ENCODE measurements at places on chromosomes 4 and X.

- no peak for DNase-seq
Measured at GRCh38 chrX:136867518-136867917, 13.0 kb downstream of the RBMX start.

GRCh38 chrX:121579016-121579760 lies 531.8 kb downstream of the GLUD2 start:
- peak; percentile 4 for DNase-seq

- DNase-seq, result no peak
Measured at GRCh38 chr4:51923343-51923742, 80.4 kb downstream of the DCUN1D4 start.

GRCh38 chr4:121950680-121951520 lies 960 bp downstream of the TRPC3 start:
- peak; percentile 41 for DNase-seq

DNA sequence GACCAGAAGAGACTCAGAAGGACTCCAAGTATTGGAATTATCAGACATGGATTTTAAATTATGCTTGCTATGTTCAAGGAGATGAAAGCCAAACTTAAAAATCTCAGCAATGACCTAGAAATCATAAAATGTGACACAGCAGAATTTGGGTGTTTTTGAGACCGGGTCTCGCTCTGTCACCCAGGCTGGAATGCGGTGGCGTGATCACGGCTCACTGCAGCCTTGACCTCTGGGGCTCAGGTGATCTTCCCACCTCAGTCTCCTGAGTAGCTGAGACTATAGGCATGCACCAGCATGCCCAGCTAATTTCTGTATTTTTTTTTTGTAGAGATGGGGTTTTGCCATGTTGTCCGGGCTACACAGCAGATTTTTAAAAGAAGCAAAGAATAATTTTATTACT lies 12.7 kb downstream of the TAB3 start:
- DNase-seq, result no peak

- no peak for DNase-seq
Measured at GRCh38 chr4:2082118-2082517, 23.0 kb downstream of the NAT8L start.

- no peak for DNase-seq
Measured at GRCh38 chr4:177016541-177017141, 223.9 kb upstream of the VEGFC start.

DNA sequence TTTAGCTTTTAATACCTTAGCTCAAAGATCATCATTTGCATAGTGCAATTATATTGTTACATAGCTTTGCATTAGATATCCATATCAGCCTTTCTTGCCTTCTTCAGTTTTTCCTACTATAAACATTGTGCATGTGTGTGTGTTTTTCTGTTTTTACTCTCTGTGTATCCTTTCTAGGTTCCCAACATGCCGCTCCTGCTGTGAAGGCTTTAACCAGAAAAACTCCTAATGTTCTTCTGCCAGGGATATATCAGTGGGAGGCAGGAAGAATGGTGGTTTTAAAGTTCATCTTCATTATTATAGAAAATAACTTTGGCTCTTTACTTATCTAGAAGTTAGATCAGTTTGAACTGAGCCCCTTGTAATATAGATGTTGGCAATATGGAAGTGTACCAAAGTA lies 61.2 kb downstream of the CPE start:
- DNase-seq, result no peak

GRCh38 chr4:35933901-35934300 lies 310.4 kb downstream of the ARAP2 start:
- DNase-seq, result no peak

DNA sequence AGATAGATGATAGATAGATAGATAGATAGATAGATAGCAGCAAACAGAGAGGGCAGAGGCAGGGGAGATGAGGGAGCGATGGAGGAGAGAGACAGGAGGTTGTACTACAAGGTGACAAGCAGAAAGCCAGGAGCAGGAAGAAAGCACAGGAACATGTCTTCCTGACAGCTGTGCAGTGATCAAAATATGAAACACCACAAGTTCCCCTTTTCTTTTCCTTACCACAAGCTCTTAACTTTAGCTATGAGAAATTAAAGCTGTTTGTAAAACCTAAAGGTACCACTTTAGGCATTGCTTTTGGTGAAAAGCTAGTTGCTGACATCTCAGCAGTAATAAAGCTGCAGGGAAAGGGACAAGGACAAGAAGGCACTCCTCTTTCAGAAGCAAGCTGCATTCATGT lies 9.1 kb upstream of the MAGED4B start:
- DNase-seq, result peak; percentile 77

- DNase-seq, result no peak
Measured at GRCh38 chrX:79153348-79153747, 8.9 kb downstream of the GPR174 start.

DNA sequence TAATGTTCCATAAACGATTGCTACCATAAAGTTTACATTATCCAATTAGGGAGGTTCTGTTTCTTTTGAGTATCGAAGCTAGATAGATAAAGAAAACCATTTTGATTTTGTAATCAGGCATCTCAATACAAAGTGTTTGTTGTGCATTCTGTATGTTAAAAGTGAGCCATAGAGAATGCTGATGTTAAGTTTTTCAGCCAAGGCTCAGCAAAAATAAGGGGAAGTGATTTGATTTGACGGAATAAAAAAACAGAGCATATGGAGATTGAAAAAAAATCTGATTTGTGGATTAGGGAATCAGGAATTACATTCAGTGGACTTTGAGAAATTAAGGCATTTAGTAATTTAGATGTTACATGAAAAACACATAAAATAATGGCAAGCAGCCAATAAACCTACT lies 314.8 kb downstream of the PPP3CA start:
- no peak for DNase-seq

DNA sequence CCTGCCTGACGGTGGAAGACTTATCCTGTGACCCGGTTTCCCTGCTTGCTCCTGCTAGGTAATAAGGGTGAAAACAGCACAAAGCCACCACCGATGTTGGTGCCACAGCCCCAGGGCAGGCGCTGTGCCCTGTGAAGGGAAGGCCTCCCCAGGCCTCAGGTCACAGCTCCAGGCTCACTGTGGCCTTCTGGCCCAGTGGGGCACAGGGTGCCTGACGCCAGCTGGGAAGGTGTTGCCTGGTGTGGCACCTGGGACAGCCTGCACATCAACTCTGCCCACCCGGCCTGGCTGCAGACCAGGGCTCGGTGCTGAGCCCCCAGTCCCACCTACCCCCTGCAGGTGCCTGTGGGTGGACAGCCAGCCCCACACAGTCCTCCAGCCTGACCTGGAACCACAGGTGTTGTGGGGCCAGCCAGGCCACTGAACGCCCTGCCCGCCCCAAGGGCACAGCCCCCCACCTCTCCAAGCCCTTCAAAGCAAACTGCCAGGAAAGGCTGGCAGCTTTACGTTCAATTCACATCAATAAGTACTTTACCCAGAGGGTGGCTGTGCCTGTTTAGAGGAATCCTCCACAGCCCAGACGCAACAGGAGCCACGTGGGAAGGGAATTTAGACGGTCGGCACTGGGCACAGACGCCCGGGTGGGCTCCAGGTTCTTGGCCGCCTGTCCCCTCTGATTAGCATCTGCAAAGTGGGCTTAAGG lies 54.3 kb downstream of the ZFYVE28 start:
- no peak for DNase-seq

DNA sequence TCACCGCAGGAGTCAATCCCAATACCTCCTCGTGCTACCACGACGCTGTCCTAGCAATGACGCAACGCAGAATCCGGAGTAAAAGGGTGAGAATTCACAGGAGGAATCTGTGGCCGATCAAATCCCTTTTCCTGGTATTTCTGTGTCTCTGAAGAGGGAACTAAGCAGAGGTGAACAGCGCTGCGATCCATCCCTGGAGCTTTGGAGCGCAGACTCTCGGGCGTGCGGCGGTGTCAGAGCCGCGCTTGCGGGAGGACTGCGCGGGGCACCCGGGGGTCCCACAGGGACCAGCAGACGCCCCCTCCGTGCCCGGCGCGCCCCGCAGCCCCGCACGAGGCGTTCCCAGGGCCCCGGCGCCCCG lies 17.2 kb upstream of the ZNF718 start:
- DNase-seq, result no peak

- no peak for DNase-seq
Measured at GRCh38 chr4:88291003-88291402, 6.6 kb upstream of the PPM1K start.

- DNase-seq, result no peak
Measured at GRCh38 chr4:104532677-104533076, 38.0 kb upstream of the CXXC4 start.

DNA sequence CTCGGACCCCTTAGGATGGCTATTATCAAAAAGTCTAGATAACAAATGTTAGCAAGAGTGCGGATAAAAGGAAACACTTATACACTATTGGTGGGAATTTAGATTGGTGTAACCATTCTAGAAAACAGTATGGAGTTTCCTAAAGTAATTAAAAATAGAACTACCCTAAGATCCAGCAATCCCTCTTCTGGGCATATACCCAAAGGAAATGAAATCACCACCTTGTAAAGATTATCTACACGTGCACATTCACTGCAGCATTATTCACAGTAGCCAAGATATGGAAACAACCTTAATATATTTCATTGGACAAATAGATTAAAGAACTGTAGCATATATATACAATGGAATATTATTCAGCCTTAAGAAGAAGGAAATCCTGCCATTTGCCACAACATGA lies 462.4 kb downstream of the IQCM start:
- no peak for DNase-seq

GRCh38 chr4:38743866-38744265 lies 38.9 kb downstream of the TLR10 start:
- peak; percentile 59 for DNase-seq

DNA sequence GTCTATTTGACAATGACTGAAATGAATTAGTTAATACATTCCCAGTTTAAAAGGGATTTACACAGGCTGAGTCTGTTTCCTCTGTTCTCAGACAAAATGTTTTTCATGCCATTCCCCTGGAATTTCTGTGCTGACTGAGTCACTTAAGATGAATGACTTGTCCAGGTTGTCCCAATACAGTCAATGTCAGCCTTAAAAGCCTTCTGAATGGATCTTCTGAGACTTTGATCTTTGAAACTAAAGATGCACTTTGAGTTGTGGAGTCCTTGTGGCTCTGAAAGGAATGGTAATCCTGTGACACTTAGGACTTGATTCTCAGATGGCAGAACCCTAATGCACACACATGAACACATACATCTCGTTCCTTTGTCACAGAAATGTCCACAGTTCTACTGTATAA lies 622.2 kb upstream of the GRID2 start:
- DNase-seq, result no peak

DNA sequence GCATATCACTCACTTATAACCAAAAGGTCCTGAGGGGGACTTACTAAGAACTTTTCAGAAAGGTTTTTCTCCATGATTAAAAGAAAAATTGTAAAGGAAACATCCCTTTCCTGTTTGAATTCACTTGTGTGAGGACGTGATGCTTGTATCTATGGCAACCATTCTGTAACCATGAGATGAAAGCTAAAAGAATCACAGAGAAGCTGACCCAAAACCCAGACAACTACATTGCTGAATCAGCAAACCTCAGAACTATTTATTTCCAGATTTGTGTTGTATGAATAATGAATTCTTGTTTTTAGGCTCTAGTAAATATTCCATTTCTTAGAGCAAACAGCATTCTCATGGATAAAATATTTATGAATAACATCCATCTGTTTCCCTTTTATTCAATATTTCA lies 91.2 kb downstream of the RCHY1 start:
- DNase-seq, result peak; percentile 9

DNA sequence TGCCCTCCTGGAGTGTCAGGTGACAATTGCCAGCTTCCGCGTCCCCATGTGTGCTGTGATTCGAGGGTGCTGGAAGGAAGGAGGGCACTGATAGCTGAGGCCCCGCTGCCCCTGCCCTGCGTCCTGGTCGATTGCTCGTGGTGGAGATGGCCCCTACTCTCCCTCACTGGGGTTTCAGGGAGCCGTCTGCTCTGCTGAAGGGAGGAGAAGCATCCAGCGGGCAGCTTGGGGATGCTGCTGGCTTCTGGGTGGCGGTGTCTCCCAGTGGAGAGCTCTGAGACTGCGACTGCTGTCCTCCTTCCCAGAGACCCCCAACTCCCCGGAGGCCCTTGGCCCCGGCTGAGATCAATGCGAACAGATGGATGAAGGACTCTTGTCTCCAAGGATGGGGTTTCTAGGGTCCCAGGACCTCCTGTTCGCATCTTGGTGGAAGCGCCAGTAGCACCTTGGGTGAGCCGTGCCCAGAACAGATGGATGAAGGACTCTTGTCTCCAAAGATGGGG lies 98.6 kb downstream of the PSAPL1 start:
- DNase-seq, result no peak

DNA sequence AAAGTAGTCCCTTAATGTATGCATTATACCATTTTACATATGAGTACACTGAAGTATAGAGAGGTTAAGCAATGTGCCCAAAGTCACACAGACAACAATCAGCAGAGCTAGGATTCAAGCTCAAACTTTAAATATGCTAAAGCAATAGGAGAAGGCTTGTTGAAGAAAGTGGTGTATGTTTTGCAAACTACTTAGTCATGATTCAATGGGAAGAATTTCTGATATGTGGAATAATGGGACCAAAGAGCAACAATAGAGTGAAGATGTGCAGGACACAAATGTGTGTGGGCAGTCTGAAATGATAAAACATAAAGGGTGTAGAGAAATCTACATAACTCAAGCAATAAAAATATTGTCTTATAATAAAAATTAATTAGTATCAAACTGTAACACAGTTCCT lies 109.0 kb upstream of the ARSJ start:
- DNase-seq, result no peak

DNA sequence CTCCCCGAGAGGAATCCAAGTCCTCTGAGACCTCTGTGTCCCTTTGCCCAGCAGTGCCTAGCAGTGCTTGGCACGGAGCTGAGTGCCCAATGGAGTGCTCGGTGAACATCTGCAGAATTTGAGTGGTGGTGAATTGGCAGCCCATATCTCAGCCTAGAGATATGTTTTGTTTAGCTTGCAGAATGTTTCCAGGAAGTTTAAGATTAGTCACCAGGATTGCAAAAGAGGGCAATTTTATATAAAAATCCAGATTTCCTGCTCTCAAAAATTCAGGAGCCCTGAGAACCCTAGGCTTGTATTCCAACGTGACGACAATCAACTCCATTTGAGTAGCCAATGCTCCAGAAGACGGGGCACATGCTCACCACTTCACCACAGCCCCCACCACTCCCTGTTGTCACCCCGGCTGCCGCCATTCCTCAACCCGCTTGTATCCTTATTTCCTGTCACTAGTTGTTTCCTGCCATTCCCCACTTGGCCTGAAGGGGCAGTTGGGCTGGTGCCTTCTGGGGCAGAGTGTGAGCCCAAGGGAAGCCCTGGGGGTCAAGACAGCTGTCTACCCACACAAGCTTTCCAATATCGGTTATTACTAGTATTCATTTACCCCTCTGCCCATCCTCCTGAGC lies 116.9 kb downstream of the EFNB1 start:
- DNase-seq, result no peak

- DNase-seq, result no peak
Measured at GRCh38 chr4:124754681-124755080, 42.1 kb upstream of the ANKRD50 start.

DNA sequence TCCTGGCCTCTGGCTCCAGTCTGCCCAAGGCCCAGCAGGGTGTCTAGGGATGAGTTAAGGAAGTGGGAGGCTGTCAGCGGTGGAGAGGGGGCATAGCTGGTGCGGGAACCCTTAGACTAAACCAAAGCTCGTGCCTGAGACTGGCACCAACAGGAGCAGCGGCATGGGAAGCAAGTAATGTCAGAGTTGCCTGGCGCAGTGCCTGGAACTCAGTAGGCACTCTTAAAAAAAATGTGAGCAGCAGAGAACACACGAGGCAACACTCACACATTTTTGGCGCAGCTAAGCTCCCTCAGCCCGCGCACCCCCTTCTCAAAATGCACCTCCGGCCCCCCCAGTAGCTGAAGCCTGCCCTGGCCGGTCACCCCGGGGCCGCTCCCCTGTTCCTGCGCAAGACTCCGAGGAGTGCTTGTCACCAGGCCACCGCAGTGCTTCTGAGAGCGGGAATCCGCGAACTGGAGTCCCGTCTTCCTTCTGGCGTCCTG lies 583 bp downstream of the GABRE start:
- DNase-seq, result no peak

Data from common myeloid progenitor, CD34-positive (primary cell).